ENCODE measurements at places on chromosomes 4 and X.

DNA sequence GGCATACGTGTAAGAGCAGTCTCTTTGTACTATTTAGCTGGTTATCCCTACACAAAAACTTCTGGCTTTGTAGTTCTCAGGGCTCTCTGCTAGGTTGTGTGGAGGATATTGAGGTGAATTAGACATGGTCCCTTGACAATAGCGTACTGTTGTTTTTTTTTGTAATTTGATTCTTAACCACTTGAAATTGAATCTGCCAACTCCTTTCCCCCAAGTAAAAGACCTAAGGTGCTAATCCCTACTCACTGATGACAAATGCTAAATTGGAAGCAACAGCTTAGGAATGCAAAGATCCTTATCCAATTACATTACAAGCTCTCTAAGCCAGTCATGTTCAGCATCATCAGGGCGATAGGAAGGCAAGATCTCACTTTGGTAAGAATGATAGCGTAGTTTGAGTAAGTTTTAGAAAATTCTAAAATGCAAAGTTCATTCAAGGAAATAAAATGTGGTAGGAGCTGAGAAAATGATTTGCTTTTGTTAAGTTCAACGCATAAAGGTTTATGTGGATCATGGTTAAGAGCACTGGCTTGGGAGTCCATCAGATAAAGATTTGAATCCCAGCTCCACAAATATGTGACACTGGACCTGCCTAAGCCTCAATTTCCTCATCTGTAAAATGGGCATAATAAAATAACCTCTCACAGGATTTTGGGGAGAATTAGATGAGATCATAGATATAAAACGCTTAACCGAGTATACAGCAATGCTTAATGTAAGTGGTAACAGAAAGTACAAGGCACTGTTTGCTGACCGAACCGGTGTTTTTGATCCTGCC lies 39.3 kb downstream of the DOCK11 start:
- no peak for DNase-seq

GRCh38 chr4:95045429-95045828 lies 287.7 kb downstream of the BMPR1B start:
- DNase-seq, result no peak

DNA sequence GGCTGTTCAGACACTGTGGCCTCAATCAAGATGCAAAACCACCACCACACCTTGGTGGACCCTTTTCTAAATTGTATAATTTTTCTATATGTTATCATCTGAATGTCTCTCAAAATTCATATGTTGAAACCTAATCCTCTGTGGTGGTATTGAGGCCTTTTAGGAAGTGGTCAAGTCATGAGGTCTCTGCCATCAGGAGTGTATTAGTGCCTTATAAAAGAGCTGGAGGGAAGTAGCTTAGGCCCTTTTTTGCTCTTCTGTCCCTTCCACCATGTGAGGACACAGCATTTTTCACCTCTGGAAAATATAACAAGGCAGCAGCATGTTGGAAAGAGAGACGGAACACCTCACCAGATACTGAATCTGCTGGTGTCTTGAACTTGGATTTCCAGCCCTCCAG lies 30.5 kb upstream of the DKK2 start:
- no peak for DNase-seq

GRCh38 chr4:156958276-156959074 lies 13.1 kb downstream of the PDGFC start:
- no peak for DNase-seq

DNA sequence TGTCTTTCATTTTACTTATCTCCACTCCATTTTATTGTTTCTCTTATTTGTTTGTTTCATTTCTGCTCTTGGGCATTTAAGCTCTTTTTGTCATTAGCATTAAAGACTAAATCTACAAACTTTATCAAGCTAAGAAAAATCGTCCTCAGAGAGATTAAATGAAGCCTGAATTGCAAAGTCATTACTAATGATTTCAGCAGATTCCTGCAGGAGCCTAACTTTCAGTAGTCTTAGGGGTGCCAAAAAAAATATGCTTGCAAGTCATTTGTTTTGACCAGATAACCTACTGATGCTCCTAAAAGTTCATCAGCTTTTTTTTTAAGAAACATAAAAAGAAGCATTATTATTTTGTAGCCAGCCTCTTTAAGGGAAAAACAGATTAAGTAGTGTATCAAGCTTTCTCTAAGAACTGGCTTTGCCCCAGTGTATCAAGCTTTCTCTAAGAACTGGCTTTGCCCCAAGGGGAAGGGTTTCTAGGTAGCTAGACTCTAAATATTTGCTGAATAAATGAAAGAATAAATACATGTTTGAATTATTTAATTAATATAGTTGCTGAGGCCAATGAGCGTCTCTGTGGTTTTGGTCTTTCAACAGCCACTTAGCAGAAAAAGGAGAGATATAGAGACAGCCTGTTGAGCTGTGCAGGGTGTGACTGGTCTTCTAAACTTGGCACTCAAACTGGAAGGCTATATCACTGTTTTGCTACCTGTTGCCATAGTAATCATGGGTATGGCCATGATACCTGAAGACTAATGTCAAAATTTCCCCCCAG lies 174.2 kb downstream of the BTC start:
- no peak for DNase-seq

- DNase-seq, result no peak
Measured at GRCh38 chr4:183100298-183100599, 1.2 kb downstream of the WWC2 start.

DNA sequence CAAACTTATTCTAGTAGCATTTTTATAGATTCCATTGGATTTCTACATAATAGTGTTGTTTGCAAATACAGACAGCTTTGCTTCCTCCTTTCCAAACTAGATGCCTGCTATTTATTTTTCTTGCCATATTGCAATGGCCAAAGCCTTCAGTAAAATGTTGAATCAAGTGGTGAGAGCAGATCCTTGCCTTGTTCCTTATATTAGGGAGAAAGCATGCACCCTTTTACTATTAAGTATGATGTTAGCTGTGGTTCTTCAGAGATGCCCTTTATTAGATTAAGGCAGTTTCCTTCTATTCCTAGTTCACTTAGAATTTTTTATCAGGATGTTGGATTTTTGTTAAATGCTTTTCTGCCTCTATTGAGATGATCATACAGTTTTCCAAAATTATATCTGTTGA lies 233.7 kb downstream of the CBR4 start:
- DNase-seq, result no peak

DNA sequence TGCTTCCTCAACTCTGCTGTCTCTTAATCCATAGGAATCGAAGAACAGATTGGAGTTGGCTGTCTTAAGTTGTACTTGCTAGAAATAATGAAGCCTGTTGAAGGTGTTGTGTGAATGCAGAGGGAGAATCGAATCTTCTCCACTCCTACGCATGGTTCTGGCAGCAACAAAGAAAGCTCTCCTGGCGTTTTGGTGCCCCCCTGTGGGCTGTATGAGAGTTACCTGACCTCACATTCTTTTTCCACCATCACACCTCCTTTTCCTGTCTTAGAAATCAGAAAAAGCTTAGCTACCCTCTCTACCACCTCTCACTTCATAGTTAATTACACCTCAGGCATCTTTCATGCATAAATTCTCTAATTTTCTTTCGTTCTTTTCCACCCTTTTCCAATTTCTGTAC lies 16.3 kb downstream of the KLF8 start:
- DNase-seq, result peak; percentile 26

All from WERI-Rb-1 (cell line).